ENCODE measurements at places on chromosomes 5 and 9. TPM values are rescaled to one million over a fixed set of nuclear protein-coding genes. Genes with fewer than 3 reads are reported as not detected.

Gene BTNL8
- total RNA-seq, result not detected

Gene NRG2
- 32.6 TPM for total RNA-seq

Gene NPM1
- 1,741 TPM for total RNA-seq

Gene FBP1
- total RNA-seq, result 2.4 TPM

Gene DMRT3
- total RNA-seq, result not detected

Gene SH3PXD2B
- total RNA-seq, result 46.0 TPM

DNA sequence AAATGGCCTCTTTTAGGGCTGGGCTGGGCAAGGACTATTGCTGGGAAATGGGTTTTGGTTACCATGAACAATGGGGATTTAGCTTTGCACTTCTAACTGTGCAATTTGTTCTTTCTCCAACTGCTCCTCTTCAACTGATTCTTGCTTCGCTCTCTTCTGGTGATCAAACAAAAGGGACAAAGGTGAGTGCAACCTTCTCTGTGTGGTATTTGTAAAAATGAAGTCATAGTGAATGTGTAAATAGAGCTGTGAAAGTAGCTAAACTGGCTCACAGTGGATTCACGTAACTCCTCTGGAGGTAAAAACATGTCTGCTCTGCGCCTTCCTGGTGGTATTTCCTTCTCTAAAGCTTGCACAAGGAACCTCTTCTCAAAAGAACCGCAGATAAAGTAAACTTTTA, 20.9 kb upstream of the SPINK14 start:
- DNase-seq, result no peak

DNA sequence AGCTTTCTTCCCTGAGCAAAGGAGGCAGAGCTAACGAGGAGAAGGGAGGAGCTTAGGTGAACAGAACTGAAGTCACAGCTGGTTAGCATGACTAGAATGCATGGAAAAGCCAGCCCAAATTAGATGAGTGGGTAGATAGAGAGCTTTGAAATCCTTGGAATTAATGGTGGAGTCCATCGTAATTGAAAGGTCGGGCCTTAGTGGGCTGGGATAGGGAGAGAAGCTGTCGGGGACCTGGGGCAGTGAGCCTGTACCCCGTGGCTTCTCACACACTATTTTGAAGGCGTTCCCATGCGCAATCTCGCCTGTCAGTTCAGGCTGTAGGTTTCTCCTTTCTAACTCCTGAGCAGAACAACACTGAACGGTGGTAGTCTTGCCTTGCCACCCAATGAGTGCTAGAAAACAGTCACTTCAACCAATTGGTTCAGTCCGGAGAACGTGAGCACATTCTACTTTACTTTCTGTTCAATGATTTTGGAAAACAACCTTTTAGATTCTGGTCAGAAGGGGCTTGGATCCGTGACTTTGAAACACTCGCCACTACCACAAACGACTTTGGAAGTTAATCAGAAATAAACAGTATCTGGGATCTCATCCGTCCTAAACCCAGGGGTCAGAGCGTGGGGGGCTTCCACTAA, 655 bp upstream of the RAI14 start:
- peak; percentile 46 for DNase-seq

- DNase-seq, result no peak
Observed at GRCh38 chr5:27038476-27038875, at the start of gene CDH9. CDH9 (minus strand) TSS chr5:27038586; CDS start chr5:26988333, 50,253 bp downstream.

GRCh38 chr9:19552282-19553105, 143.7 kb downstream of the ACER2 start:
- DNase-seq, result no peak

- no peak for DNase-seq
Observed at GRCh38 chr9:92562461-92562967, 26.7 kb upstream of the ECM2 start.

- no peak for DNase-seq
Observed at GRCh38 chr9:89919171-89919681, 314.4 kb downstream of the GADD45G start.

- DNase-seq, result no peak
Observed at GRCh38 chr9:88750832-88751360, 215.9 kb downstream of the NXNL2 start.

DNA sequence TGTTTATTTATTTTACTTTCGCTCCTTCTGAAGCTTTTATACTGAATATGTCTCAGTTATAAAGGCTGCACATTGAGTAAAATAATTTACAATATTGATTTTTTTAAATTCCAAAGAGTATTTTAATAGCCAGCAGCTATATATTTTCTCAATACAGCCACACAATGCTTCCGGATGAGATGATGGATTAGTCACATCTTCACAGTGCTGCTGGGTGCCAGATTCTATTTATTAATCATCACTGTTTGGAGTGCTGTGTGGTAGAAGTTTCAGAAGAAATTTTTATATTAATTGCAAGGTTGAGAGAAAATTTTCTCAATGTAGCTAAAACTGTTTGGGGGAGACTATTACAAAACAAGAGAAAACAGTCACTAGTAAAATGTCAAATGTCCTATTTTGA, 989.8 kb downstream of the TLE4 start:
- no peak for DNase-seq

DNA sequence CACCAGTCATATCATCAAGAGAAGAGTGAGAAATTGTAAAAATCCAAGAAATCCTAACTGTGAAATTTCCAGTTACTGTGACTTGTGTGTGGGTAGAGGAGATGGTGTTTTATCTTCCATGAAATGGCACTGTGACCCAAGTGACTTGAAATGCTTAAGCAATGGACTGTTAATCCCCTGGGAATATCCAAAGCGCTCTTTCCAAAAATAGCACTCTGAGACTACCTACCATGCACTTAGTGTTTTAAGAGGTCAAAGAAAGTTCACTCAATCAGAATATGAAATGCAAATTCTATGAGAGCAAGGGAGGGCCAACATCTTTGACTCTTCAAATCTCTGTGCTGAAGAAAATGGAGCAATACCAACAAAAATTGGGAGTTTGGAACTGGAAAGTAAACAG, 244.0 kb downstream of the GABRB2 start:
- DNase-seq, result no peak

- DNase-seq, result no peak
Observed at GRCh38 chr5:99316484-99316883, 387.7 kb upstream of the CHD1 start.

- no peak for DNase-seq
Observed at GRCh38 chr5:1652873-1653697, 129.3 kb upstream of the LPCAT1 start.

- no peak for DNase-seq
Observed at GRCh38 chr9:128987805-128988204, 40.3 kb downstream of the NUP188 start.

- no peak for DNase-seq
Observed at GRCh38 chr5:137179203-137179602, 319.9 kb downstream of the SPOCK1 start.

DNA sequence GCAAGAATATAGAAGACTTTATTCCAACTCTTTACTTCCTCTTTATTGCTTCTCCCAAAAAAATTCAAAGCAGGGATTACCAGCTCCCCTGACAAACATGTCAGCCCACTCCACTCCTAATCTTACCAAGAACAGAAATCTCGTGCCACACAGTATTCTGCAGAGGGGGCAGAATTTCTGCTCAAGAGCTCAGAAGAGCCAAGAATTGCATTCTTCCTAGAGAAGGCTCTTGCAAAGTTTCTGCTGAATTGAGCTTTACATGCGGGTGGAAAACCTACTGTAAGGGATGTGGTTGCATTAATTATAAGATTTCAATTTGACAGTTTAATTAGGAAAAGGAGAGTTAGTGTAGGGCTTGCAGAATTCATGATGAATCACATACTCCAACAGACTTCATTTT, 428.5 kb downstream of the CETN3 start:
- DNase-seq, result no peak

DNA sequence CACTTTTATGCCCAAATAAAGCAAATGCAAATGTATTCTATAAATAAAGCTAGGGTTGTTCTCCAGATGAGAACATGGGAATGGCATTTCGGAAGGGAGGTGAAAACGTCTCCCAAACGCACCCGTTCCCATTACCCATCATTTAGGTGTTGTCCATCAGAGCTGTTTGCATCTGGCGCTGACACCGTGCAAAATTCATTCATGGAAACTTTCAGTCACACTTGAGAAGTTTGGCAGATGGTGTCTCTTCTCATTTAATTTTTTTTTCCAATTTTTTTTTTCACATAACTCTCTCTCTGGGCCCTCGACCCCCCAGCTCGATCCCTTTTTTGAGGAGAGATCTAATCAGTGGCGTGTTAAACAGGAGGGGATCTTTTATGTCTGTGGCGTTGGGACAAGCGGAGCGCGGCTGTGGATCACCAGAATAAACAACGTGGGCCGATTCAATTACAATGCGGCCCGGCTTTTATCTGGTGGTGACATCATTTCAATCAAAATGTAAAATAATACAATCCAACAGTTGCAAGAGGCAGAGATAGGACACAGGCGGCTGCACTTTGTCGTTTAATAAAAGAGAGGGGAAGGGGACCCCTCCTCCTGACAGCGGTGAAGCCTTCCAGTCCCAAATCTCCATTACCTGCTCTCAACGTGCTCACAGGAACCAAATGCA, 246.1 kb upstream of the IRX4 start:
- no peak for DNase-seq

DNA sequence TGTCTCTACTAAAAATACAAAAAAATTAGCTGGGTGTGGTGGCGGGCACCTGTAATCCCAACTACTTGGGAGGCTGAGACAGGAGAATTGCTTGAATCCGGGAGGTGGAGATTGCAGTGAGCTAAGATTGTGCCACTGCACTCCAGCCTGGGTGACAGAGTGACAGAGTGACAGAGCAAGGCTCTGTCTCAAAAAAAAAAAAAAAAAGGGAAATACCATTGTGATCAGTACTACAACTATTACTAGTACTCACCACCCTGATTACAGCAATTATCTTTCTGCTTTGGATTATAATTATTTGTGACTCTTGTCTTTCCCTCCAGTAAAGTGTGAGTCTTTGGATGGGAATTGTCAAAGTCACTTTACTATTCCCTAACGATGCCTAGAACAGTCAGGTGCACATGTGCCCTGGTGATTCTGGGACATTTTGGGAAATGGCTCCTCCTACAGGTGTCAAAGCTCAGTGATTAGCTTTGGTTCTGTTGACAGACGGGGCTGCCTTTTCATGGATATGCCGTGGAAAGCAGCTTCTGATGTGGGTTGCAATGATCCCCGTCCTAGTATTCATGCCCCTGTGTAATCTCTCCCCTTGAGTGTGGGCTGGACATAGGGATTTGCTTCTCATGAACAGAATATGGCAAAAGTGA, 31.8 kb upstream of the FRRS1L start:
- DNase-seq, result no peak

DNA sequence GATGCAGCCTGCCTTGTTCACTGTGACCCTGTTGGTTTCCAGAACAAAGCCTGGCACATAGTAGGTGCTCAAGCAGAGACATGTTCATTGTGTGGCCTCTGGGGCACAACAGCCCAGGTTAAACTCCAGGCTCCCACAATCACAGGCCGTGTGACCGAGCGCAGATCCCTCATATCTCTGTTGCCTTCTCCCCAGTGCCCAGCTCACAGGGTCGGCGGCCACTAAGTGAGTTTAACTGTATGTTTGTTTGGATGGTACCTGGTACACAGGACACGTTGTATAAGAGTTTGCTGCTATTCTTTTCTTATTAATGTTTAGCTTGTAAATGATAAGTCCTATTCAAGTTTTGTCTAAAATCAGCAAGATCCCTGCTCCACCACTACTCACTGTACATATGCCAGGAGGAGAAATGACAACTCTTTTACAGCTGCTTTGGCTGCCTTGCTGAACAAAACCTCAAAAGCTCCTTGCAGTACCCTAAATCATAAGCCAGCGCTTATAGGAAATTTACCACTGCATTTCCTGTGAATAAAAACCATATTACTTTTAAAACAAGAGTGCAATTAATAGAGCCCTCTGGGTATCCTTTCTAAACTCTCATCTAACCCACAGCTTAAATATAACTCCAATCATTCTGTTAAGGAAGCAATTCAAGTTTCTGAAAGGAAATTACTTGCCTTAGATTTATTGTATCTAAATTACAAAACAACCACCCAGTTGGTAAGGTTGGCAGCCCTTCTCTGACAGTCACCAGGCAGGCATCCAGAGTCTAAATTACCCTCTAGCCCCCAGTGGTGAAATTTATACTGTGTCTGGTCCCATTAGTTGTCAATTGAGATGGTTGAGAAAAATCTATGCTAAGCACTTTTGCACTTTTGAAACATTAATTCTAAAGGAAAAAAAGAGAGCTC, 379.4 kb downstream of the SEMA5A start:
- DNase-seq, result no peak

DNA sequence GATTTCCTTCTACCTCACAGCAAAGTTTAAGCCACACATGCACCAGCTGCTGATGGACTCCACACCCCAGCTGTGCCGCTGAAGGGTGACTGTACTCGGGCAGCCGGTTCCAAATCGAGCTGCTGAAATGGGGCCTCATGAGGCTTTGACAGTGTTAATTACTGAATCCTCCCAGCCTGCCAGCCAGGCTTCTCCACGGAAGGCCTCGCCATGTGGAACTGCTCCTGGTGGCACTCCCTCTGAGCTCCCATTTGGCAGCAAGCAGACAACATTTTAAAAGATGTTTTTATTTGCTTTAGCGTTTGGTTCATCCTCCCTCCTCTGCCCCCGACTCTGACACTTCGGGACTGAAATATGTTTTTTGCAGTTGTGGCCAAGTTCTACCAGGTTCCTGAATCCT, 479.4 kb upstream of the MPDZ start:
- DNase-seq, result no peak

DNA sequence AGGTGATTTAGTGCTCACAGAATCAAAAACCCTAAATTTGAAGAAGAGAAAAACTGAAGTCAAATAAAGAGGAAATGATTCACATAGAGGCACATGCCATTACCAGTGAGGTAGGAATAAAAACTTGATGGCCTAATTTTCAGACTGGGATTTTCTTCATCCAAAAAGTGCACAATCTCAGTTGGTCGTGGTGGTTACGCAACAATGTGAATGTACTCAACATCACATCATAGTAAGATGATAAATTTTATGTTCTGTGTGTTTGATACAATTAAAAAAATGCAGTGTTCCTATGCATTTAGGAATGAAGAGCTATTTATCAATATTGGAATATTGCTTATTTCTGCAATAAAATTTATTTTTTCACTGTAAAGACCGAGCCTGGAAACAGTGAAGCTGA, 60.7 kb downstream of the SV2C start:
- no peak for DNase-seq

DNA sequence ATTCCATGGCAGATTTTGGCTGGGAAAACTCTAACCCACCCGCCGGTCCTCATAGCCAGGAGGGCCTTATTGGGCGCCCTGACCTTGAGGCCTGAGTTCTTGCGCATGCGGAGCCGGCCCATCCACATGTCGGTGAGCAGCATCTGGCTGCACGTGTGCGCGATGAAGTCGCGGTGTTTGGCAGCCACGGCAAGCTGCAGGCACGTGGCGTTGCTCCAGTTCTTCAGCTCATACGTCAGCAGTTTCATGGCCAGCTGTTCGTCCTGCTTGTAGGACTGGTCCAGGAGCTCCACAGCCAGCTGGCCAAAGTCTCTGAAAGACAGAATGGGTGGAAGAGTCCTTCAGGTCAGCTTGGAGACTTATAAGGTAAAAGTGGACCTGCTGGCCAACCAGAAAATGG, 204.3 kb upstream of the KLF9 start:
- no peak for DNase-seq

- DNase-seq, result peak; percentile 88
Observed at GRCh38 chr9:109320742-109321448, at the start of gene EPB41L4B. EPB41L4B (minus strand) TSS chr9:109321059; CDS start chr9:109320446, 613 bp downstream.

GRCh38 chr5:105554568-105555169, 1992.1 kb upstream of the NUDT12 start:
- no peak for DNase-seq

- DNase-seq, result no peak
Observed at GRCh38 chr5:167998148-167998767, 293.2 kb upstream of the WWC1 start.
